ENCODE measurements at places on chromosomes 4 and X.

GRCh38 chr4:141238186-141238585, 17.5 kb downstream of the ZNF330 start:
- DNase-seq = no peak

- DNase-seq = no peak
Measured at GRCh38 chr4:10180927-10181744, 64.5 kb upstream of the WDR1 start.

- DNase-seq = no peak
Measured at GRCh38 chr4:54586320-54586955, 71.3 kb upstream of the KIT start.

DNA sequence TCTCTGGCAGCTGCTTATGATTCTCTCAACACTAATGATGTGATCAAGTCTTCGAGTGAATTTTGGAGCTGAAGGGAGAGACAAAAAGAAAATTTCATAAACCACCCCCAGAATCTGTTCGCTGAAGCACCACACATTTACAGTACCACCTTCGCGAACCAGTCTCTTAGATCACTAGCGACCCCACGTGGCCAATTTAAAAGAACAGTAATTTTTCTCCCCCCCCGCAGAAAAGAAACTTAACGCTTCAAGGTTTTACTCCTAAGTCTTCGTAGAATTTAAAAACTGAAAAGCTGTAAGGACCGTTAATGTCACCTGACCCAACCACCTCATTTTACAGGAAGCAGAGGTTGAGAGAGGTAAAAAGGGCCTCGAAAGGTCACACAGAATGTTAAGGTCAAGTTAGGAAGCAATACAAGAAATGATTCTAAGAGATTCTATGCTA, 187.5 kb downstream of the QDPR start:
- peak; percentile 58 for DNase-seq

GRCh38 chr4:5158825-5159224, 107.5 kb downstream of the STK32B start:
- no peak for DNase-seq

- DNase-seq = no peak
Measured at GRCh38 chrX:545452-545885, 85.1 kb upstream of the SHOX start.

GRCh38 chr4:151291485-151291884, 14.5 kb downstream of the PRSS48 start:
- DNase-seq = no peak

- DNase-seq = no peak
Measured at GRCh38 chrX:122579526-122579925, 604.6 kb upstream of the GRIA3 start.

- no peak for DNase-seq
Measured at GRCh38 chrX:119237562-119237942, 1.5 kb downstream of the PGRMC1 start.

DNA sequence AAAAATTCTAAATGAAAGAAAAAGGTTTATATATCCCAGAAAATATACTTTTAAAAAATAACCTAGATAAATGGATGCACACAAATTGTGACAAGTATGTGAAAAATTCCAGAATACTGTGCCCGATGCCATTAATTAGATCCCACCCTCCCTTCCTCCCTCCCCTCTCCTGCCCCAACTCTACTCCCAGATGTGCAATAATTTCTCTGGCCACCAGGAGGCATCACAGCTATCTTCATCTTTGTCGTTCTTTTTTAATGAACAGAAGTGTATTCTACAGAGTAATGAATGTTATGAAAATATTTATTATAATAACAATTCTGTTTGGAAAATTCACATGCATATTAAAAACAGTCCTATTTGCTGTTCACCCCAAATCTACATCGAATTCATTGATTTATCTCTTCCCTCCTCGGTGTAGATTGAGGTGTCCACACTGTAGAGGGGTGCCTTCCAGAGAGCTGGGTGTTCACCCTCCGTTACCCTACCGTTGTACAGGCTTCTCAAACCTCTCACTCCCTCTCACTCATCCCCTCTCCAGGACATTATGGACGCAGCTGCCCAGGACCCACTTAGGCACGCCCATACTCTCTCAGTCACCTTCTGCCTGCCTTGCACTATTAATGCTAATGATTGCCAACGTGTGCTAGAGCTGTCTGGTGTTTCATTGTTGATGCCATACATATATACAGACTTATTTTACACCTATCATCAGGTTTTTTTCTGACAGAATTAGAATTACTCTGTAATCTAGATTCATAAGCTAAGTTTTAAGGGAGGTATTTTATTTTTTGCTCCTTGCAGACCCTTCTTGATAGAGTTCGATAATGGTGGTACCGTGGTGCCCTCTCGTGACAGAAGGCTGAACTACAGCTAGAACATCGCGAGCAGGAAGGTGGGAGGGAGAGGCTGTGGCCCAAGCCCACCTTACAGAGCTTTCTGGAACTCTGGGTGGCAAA, 14.1 kb downstream of the RAB40AL start:
- DNase-seq = peak; percentile 49

DNA sequence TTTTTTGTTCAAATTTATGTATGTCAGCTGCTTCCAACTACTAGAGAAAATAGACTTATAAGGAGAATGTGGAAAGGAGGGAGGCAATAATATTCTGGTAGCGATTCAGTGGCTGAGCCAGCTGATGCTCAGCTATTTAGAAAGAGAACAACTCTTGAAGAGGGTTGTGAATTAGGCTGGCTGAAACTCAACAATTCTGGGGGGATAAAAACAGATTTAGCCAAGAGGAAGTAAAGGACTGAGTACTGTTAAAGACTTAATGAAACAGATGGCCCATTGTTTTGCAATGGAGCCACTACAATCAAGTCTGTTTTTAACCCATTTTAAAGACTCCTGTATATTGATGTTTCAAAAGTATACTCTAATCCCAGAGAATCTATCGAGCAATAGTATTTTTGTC, 1058.9 kb downstream of the C4orf33 start:
- DNase-seq = no peak

DNA sequence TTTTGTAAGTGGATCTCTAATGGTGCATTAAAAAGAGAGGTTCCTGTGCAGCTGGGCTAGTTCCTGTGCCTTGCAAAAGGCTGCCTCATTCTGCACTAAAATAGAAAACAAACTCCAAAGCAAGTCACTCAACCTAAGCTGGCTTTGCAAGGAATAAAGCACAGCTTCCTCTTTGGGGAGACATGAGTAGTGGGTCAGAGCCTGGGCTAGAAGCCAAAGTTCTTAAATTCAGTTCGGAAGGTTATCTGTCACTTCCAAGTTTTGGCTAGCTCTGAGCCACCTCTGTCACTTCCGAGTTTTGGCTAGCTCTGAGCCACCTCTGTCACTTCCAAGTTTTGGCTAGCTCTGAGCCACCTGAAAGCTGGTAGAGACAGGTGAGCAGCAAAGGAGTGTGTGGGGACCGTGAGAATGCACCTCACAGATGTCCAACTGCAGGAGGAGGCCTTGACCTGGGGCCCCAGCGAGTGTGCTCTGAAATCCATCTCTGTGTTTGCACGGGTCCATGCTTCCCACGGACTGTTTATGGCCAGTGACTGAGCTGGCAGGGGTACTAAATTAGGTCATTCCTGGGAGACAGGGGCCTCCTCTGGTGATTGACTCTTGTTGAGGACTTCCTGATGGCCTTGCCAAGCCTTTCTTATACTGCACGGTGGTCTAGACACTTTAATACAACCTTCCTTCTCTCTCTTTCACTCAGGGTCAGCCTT, 36.4 kb upstream of the MAMLD1 start:
- no peak for DNase-seq

GRCh38 chr4:149795256-149795655, 20.4 kb downstream of the IQCM start:
- DNase-seq = no peak

DNA sequence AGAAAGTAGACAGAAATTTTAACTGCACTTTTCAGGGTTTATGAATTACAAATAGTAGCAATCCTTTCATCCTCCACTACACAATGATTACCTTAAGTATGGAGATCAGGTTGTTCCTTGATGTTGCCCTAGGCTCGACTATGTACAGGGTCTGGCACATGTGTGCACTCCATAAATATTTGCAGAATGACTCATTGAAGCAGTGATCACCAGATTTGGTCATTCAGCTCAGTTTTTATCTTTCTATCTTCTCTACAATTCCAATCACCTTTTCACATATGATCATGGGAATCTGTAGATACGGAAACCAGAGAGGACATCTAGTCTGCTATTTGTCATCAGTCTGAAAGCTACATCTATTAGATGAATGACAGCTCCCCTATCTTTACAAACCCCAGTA, 171.7 kb upstream of the HCCS start:
- no peak for DNase-seq

DNA sequence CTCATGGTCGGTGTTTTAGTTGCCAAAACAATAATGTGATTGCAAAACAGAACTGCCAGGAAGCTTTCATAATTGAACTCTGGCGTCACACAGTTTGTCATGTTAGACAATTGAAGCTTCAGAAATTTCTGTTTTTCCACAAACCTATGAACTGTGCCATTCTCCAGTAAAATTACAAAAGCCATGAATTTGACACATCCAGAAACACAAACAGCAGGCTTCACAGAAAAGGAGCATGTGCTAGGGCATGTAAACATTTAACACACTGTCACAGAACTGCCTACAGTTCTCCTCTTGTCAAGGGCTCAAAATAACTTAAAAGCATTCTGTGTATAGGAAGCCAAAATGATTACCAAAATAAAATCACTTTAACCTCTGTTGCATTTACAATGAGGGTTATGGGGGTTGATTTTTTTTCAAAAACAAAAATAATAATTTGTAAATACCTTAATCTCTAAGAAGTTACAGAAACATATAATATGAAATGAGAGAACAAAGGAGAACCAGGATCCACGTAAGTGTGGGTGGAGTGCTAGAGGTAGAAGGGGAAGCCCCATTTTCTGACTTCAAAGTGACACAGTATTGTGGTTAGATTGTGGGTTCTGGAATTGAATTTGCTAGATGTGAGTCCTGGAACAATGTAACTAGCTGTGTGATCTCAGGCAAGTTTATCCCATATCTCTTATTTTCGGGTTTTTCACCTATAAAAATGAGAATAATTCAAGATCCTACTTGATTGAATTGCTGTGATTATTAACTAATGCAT, 295.0 kb downstream of the CENPC start:
- no peak for DNase-seq

DNA sequence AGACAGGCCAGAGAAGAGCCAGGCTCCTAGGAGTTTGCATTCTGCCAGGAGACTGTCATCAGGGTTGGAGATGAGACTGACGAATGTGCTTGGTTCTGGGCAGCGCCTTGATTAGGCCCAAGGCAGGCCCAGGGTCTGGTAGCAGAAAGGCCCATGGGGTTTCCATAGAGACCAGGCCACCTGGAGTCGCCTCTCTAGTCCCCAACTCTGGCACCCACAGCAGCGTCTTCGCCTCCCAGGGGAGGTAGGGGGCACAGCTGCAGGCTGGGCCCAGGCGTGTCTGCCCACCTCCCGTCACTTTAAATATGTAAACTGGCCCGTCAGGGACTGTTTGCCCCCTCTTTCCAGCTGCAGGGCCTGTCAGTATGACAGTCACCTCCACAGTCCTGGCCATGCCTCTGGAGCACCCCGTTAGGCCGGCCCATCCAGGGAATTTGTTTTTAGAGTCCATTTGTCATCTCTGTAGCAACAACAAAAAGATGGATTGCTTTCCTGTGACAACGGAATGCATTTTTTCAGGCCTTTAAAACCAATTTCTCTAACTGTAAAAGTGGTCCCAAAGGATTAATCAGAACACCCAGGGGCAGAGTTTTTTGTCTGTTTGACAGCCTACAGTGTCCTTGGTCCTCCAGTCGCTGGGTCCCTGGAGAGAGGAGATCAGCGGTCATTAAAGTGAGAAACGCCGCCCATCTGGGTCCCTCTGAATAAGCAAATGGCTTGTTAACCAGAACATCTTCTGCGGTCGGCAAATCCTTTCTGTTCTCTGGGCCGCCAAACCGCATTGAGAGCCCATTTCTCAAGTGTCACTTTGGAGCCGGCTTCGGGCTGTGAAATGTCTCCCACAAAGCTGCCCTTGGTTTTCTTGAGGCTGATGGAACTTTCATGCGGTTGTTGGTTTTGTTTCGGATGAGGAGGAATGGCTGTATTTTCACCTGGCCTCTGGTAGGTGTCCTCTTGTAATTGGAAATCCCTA, 153.0 kb upstream of the PSAPL1 start:
- no peak for DNase-seq

- no peak for DNase-seq
Measured at GRCh38 chr4:95084584-95084983, 326.8 kb downstream of the BMPR1B start.

- no peak for DNase-seq
Measured at GRCh38 chrX:42708222-42708621, 69.7 kb downstream of the PPP1R2C start.

- DNase-seq = no peak
Measured at GRCh38 chr4:60729194-60729593, 470.9 kb upstream of the ADGRL3 start.

DNA sequence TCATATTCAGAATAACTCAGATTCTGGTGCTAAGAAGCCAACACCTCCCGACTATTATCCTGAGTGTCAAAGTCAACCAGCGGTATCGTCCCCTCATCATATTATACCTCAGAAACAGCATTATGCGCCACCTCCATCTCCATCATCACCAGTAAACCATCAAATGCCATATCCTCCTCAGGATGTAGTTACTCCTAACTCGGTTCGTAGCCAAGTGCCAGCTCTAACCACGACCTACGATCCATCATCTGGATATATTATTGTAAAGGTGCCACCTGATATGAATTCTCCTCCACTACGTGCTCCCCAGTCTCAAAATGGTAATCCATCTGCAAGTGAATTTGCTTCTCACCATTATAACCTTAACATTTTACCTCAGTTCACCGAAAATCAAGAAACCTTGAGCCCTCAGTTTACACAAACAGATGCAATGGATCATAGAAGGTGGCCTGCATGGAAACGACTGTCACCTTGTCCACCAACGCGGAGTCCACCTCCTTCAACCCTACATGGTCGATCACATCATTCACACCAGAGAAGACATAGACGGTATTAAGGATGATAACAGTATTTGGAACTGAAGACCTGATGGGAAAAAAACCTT, 1.1 kb downstream of the CBLL2 start:
- no peak for DNase-seq

- DNase-seq = no peak
Measured at GRCh38 chr4:11724731-11725130, 296.0 kb upstream of the HS3ST1 start.

DNA sequence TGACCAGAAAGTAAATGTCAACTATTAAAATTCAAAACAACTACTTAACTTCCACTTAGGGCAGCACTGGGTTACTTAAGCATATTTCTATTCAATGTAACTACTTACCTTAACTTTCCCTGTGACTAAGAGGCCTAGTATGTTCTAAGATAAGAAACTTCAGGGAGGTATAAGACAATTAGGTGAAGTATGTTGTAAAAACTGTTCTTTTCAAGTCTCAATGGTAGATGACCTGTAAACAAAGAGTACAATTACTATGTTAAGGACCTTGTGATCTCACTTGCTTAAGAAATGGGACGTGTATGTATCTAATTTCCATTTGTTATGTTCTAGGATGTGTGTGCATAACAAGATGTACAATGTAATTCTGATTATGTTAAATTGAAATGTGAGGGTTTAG, 960.5 kb downstream of the CCSER1 start:
- no peak for DNase-seq

GRCh38 chrX:118655561-118656246, 71.7 kb upstream of the IL13RA1 start:
- no peak for DNase-seq

- no peak for DNase-seq
Measured at GRCh38 chr4:16205298-16206164, 20.7 kb downstream of the TAPT1 start.

- no peak for DNase-seq
Measured at GRCh38 chrX:10393899-10394298, 226.5 kb downstream of the MID1 start.

- no peak for DNase-seq
Measured at GRCh38 chr4:147479786-147480185, 1.1 kb upstream of the EDNRA start.

GRCh38 chr4:119559044-119559647, 69.5 kb downstream of the PDE5A start:
- DNase-seq = no peak

All from activated CD4-positive, alpha-beta T cell treated with anti-CD3 and anti-CD28 coated beads for 24 hours (primary cell).